SK-N-MC (cell line): ENCODE measurements at places on chromosomes 7 and 10.

DNA sequence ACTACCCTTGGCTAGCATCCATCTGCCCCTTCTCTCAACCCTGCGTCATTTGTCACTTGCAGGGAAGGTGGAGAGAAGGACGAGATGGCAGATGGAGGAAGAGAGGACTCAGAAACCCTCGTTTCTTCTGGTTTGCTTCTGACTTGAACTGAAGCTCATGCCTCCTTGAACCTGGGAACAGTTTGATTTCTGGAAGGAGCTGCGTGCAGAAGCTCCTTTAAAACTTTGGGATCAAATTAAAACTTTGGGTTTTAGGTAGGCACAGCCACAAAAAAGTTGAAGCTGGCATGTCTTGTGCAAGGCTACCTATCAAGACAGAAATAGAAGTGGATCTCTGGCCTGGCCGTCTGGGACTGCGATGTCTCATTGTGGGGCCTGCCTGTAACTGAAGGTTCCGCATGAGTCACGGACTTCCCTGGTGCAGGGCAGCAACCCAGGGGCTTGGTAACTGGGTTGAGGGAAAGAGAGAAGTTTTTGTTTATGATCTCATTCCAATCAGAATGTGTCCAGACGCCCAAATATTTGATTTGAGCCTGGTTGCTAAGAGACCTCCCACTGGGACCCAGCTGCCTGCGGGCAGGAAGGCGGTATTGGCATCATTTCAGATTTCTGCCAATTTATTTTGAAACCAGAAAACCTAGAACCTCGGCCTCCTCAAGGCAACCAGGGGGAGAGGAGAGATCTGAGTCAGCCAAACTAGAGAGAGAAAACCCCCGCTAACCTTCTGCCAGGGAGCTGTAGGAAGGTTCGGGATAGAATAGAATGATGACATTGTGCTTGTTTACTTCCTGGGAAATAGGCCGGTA is 15.8 kb upstream of the CAMK1D start:
- DNase-seq = no peak

GRCh38 chr7:100407285-100408180 is 21.0 kb downstream of the ZCWPW1 start:
- no peak for DNase-seq

DNA sequence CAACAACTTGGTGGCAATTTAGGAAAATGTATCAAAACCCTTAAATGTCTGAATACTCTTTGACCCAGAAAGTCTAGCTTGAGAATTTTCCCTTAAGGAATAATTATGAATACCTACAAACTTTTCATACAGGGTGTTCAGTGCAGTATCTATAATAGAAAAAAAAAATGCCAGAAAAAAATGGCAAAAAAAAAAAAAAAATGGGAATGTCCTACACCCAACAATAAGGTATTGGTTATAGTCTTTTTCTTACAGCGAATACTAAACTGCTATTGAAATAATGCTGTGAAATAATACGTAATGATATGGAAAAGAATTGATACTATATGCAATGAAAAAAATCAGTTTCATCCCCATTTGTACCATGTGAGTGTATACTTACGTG is 44.3 kb downstream of the ZNF800 start:
- no peak for DNase-seq

GRCh38 chr7:130197094-130197493 is 8.1 kb downstream of the TMEM209 start:
- no peak for DNase-seq

DNA sequence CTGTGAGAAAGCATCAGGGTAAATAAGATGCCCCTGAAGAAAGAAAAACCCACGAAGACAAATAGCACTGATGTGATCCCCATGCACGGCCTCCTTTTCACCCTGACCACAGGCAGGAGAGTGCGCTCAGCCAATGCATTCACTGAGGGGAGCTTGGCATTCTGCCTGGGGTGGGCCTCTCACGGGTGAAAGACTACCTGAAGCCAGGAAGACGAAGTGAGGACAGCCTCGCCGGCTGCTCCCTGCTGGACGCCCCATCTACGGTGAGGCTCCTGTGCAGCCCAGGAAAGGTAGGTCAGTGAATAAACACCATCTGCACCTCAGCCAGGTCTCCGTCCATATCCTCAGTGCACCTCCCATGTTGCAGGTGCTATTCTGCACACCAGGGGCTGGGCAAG is 32.0 kb downstream of the CPXM2 start:
- DNase-seq = no peak

DNA sequence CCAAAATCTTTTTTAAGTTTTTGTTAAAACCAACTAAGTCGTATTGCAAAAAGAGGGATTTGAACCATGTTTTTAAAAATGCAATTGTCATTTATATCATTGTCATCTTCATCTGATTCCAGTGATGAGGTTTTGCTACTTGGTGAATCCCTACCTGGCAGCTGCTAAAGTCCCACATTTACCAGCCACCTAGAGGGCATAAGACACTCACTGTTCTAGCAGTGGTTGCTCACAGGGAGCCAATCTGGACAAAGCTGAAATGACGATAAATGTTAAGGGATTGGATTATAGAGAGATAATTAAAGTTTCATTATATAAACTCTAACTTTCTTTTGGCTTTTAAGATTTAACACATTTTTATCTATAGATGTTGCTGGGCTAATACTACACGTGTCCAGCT is 18.7 kb downstream of the KIFBP start:
- no peak for DNase-seq

DNA sequence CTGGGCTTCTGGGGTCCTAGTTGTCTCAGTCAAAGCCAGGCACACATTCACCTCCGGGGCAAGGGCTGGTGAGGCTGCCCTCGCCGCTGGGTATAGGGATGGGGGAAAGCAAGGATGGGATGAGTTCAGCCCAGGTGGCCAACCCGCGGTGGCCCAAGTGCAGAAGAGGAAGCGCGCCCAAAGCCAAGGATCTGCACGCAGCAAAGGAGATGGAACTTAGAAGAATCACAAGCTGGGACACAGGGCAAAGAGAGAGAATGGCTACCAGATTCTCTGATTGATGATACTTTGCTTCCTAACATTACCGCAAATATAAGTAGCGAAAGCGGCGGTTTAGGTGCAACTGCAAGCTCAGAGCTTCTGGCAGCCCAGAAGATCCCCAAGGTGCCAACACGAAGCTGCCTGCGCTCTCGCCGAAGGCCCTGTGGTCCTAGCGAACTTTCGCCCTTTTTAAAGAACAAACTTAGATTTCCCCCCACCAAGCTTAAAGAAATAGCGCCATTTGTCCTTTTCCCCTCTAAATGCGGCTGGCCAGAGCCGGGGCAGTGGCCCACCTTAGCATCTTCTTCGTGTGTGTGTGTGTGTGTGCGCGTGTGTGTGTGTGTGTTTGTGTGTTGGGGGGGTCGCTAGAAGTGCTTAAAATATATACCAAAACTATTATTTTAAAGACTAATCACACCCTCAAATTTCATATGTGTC is 927 bp upstream of the MKX start:
- DNase-seq = no peak

DNA sequence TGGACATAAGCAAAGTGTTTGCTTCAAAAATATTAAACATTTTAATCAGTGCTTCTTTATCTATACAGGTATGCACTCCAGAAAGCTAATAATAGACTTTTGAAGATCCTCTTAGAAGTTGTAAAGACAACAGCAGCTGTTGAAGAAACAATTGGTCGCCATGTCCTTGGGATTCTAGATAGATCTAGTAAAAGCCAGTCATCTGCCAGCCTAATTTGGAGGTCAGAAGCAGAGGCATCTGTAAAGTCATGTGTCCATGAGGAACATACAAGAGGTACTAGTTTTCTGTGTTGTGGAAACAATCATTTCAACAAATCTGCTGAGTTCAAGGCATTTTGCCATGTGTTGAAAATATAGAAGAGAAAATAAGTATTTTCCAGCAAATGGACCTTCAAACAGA is 89.3 kb downstream of the CYP51A1 start:
- no peak for DNase-seq

DNA sequence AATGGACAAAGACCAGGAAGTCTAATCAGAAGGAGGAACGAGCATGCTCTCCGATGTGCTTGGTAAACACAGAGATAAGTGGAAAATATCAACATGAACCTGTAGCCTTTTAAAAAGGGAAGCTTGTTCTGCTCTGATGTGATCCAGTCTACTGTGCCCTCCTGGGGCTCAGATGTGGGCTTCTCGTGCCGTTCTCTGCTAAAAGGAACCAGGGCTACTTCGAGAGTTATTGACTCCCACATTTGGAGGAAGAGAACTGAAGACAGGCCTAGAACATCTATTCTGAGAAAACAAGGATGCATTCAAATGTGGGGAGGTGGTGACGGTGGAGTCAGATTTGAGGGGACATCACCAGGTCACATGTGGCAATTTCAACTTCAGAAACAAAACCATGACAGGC is 325.4 kb downstream of the GLRX3 start:
- DNase-seq = no peak

DNA sequence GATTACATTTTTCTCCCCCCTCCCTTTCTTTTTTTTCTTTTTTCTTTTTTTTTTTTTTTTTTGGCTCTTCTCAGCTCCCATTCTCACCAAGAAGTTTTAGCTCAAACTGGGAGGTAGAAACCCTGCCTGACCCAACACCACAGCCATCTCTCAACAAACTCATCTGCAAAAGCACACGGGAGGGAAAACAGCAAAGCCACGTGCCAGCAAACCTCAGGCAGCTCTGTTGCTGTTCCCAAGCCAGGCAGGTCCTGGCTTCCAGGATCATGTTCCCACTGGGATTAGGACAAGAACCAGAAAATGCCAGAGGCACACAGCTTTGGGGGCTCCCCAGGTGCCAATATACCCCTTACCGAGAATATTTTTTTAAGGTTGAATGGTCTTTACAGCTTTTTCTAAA is 56.7 kb downstream of the ITIH5 start:
- DNase-seq = no peak

DNA sequence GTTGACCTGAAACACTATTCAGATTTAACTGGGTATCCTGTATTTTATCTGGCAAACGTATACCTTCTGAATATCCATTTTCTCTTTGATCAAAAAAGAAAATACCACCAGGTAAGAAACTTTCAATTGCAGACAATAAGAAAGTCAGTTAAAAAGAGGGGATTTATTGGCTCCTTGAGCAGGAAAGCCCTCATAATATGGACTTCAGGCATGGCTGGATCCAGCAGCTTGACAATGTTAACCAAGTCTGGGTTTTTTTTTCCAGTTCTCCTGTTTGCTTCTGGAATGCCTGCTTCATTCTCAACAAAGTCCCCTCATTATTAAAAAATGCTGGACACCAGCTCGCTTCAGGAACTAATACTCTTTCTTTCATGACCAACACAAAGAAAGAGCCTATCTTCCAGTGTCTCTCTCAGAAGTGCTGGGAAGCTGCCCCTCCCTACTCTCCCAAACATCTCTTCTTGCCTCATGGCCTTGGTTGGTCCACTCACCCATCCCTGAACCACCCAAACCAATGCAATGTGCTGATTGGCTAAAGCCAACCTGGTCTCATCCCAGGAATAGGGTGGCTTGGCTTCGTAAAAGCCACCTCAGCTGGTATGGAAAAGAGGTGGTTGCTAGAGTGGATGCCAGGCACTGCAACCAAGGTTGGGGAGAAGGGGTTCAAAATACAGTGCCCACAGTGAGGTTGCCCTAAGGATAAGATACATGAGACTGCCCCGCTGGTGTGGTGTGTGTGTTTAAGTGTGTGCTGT is 30.6 kb upstream of the WDFY4 start:
- DNase-seq = no peak

- DNase-seq = no peak
Measured at GRCh38 chr10:132624061-132624846, 86.7 kb downstream of the INPP5A start.

GRCh38 chr7:134317434-134317833 is 704 bp upstream of the SLC35B4 start:
- no peak for DNase-seq

DNA sequence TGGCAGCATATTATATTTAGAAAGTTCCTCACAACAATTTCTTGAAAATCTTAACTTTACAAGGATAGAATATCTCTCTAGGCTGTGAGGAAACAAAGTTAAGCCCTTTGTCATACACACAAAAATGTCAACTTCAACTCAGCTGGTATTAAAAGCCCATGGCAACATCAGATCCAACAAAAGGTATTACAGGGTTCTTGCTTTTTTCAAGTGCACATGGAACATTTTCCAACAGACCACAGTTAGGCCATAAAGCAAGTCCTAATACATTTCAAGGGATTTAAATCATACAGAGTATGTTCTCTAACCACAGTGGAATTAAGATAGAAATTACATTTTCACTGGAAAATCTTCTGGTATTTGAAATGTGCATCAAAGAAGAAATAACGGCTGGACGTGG is 71.9 kb upstream of the OIT3 start:
- DNase-seq = no peak

DNA sequence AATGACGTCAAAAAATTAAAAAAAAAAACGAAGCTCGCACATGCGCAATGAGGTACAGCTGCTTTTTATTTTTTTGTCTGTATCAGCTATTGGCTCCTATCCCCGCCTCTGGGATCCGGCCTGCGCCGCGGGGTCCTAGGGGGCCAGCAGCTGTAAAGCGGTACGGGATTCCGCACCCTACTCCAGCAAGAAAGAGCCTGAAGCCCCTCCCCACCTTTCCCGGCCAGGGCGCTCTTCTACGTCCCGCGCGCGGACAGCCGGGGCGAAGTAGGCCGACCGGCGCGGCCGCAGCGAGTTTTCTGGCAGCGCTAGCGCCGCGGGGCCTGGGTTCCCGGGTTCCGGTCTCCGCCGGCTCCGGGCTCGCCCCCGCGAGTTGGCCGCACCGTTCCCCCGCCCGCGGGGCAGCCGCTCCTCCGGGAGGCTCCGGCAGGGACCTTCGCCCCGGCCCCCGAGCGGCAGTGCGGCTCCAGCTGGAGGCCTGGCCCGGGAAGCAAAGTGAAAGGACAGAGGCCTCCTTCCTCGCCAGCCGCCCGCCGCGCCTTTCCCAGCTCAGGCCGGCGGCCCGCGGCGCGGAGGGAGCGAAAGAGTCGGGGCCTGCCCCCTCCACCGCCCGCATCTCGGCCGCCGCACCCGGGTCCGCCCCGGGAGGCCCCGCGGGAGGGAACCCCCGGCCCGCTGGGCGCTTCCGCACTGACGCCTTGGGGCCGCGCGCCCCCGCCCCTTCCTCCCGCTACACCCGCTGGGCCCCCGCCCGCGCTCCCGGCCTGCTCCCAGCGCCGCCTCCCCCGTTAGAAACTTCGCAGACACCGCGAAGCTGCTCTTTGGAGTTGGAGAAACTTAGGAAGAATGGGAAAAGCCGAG is 4.7 kb upstream of the SPAG6 start:
- DNase-seq = peak; percentile 73

GRCh38 chr7:110534241-110534931 is 556.5 kb upstream of the LRRN3 start:
- DNase-seq = no peak

GRCh38 chr7:130894146-130894908 is 160.3 kb upstream of the KLF14 start:
- DNase-seq = no peak

DNA sequence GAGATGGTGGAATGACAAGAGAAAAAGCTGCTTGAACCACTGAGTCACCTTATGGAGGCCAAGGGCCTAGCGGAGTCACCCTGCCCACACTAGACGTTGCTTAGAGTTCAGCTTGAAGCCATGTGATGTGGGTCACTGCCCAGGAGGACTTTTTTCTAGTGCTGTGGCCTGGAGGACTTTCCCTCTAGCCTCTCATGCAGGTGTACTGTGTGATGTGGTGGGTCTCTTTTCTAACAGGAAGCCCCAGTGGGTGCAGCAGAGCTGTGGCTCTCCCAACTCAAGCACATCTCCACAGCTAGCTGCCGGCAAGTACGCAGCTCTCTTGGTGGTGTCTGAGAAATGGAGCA is 13.6 kb downstream of the POR start:
- no peak for DNase-seq

- DNase-seq = no peak
Measured at GRCh38 chr7:27860800-27861199, 120.8 kb downstream of the TAX1BP1 start.

GRCh38 chr10:75611993-75612372 is 180.6 kb downstream of the LRMDA start:
- no peak for DNase-seq
